Tibial nerve (tissue), 4 donors: ENCODE measurements at places on chromosomes 3 and 15.

GRCh38 chr3:184717399-184717983 lies 5.6 kb upstream of the MAGEF1 start:
- DNase-seq, result no peak

GRCh38 chr3:133574260-133574881 lies 885 bp downstream of the CDV3 start:
- peak; percentile 39 for DNase-seq

- no peak for DNase-seq
Measured at GRCh38 chr3:50575372-50575771, 6.0 kb downstream of the HEMK1 start.

DNA sequence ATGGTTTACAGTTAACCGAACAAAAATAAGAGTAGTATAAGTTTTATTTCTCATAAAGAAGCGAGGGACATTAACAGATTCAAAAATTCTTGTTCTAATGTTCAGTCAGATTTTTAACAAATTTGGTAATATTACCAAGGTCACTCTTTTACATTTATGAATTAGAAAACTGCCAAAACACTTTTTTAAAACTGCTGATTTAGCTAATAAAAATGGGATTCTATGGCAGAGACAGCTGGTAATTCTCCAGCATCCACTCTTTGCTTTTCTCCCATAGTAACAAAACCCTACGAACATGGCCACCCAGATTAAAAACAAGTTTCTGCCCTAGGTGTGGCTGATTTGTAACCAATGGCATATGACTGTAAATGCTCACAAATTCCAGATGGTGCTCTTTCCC lies 71.2 kb downstream of the GPR160 start:
- DNase-seq, result no peak

- DNase-seq, result no peak
Measured at GRCh38 chr15:74716651-74717050, 8.7 kb downstream of the CYP1A1 start.

- DNase-seq, result no peak
Measured at GRCh38 chr15:62104846-62105245, 38.1 kb downstream of the C2CD4A start.

- DNase-seq, result no peak
Measured at GRCh38 chr3:108472001-108472591, 38.3 kb downstream of the MYH15 start.

- no peak for DNase-seq
Measured at GRCh38 chr3:192862408-192863090, 55.1 kb downstream of the MB21D2 start.

GRCh38 chr15:66222273-66223198 lies 31.0 kb downstream of the MEGF11 start:
- no peak for DNase-seq

GRCh38 chr3:176994891-176995781 lies 202.1 kb downstream of the TBL1XR1 start:
- no peak for DNase-seq

DNA sequence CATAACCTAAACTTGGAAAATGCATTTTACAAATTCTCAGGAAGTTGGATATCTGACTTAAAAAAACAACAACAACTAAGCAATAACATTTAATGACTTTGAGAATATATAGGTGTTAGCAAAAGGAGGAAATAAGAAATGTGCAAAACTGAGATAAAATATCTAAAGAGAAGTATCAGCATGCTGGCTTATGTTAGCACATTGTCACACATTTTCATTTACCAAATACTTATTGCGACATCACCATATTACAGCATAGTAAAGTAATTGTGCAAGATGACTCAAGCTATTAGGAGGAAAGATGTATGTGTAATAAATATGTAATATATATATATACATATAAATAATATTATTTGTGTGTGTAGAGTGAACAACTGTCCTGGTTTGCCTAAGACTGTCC lies 9.2 kb downstream of the PTX3 start:
- DNase-seq, result no peak

GRCh38 chr3:171407759-171408158 lies 52.4 kb downstream of the TNIK start:
- DNase-seq, result no peak

GRCh38 chr3:35658686-35659085 lies 19.4 kb downstream of the ARPP21 start:
- DNase-seq, result no peak

- no peak for DNase-seq
Measured at GRCh38 chr15:51288143-51289065, 50.0 kb downstream of the CYP19A1 start.

DNA sequence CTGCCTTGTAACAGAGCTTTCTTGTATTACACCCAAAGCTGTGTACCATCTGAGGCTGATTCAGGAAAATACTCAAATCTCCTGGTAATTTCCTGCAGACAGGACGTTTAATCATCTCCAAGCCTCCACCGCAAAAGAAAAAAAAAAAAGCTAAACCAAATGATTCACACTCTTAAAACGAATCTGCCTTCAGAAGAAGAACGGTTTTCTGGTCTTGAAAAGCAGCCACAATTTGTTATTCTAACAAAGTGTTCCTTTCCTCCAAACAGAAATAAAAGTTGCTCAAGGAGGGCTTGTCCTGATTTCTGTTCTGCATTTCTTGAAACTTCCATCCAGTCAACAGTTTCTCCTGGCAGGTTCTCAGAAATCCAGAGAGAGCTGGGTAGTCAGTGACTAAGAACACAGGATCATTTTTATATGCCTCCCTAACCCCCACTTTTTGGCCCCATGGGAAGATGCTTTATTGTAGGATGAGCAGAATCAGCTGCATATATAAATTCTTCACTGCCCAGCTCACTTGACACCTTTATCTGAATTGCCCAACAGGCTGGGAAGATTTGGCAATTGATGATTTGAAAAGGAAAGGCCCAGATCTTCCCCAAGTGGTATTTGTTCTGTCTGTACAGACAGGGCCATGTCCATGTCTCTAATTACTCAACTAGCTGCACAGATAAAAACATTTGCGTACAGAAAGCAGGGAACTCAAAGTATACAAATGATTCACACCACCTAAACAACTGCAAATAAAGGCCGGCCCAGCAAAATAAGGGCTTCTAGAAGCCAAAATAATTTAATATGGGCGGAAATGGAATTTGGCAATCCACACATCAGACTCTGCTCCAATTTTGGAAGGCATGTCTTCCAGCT lies 41.0 kb upstream of the PRICKLE2 start:
- peak; percentile 66 for DNase-seq

GRCh38 chr3:14582045-14582410 lies 41.9 kb upstream of the GRIP2 start:
- DNase-seq, result no peak

GRCh38 chr3:98587654-98588053 lies 5.8 kb downstream of the CPOX start:
- DNase-seq, result no peak

GRCh38 chr3:8266730-8267131 lies 234.9 kb upstream of the LMCD1 start:
- DNase-seq, result no peak

GRCh38 chr15:90909976-90910375 lies 6.9 kb downstream of the MAN2A2 start:
- no peak for DNase-seq

DNA sequence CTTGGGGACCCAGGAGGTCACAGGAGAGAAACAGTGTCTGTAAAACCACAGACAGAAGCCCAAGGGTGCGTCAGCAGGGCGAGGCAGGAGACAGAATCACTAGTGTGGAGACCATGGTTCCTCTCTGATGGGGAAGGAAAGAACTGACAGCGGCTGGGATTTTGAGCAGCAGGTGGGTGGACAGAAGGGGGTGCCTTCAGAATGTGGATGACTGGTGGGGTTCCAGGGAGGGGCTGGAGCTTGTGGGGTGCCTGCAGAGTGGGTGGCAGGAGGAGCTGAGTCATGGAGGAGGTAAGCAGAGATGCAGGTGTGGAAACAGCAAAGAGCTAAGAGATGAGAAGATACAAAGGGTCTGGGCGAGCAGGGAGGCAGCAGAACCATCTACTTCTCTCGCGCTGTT lies 124.2 kb downstream of the GABRB3 start:
- DNase-seq, result no peak

- DNase-seq, result no peak
Measured at GRCh38 chr15:39194106-39194830, 386.6 kb upstream of the THBS1 start.

DNA sequence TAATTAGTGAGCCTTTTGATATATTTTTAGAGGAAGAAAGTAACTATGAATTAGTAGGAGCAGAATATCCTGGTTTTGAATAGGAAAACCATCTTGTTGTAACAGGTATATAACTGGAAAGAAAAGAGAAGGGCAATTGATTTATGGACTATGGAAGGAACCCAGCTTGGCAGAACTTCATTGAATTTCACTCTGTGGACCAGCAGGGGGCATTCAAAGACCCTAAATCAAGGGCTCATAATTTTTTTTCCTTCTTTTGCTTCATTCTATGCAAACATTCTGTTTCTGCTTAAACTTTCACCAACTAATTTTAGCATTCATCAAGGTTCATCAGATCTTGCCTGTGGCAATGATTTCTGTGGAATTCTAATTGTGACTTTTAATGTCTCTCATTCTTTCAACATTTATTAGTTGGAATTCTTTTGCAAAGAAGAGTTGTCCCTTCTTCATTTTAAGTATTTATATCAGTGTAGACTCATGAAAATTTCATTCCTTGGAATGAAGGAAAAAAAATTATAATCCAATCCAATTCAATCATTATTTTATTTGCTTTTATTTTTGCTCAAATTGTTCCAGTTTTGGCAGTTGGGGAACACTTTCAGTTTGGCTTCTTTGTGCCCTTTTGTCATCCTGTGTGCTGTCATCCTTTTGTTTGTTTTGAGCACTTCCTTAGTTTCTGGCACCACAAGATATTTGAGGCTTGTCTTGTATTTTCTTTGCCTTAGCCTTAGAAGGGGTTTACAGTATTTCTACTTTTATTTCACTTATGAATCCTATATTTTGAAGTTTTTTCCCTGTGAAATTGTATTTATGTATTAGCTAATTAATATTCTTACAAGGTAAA lies 30.4 kb downstream of the NXPE3 start:
- DNase-seq, result no peak

- no peak for DNase-seq
Measured at GRCh38 chr3:13966302-13966701, 86.4 kb upstream of the WNT7A start.

DNA sequence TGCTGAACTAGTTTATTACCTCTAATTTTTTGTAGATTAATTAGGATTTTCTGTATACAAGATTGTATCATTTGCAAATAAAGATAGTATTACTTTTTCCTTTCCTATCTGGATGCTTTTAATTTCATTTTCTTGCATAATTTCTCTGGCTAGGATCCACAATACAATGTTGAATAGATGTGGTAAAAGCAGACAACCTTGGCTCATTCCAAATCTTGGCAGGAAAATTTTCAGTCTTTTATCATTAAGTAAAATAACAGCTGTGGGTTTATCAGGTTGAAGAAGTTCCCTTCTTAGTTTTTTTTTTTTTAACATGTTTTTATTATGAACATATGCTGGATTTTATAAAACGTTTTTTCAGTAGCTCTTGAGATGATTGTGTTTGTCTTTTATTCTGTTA lies 422.6 kb downstream of the AGBL1 start:
- DNase-seq, result no peak

- DNase-seq, result no peak
Measured at GRCh38 chr3:128316481-128316891, 150.2 kb downstream of the DNAJB8 start.

- DNase-seq, result no peak
Measured at GRCh38 chr3:33490641-33491241, 50.5 kb upstream of the UBP1 start.

GRCh38 chr15:53978253-53978906 lies at the start of gene UNC13C:
Gene UNC13C (plus strand): TSS chr15:53978441. CDS start chr15:54012904, 34,463 bp downstream.
- no peak for DNase-seq

GRCh38 chr3:38829404-38829803 lies 13.4 kb upstream of the SCN10A start:
- DNase-seq, result peak; percentile 8

DNA sequence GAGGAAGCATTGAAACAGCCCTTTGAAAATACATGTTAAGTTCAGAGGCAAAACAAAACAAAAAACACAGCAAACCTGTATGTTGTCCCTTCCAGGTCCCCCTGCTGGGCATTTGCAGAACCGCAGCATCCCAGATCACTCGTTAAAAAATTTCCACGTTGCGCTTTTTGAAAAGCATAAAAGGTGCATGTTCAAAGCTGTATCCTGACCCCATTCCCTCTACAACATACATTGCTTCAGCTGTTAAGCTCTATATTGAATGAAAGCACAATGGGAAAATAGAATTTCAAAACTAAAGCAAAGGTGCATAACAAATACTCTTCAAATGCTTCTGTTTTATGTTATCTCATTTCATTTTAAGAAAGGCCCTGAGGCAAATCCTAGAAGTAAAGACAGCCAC lies 328.3 kb downstream of the THSD4 start:
- peak; percentile 75 for DNase-seq

DNA sequence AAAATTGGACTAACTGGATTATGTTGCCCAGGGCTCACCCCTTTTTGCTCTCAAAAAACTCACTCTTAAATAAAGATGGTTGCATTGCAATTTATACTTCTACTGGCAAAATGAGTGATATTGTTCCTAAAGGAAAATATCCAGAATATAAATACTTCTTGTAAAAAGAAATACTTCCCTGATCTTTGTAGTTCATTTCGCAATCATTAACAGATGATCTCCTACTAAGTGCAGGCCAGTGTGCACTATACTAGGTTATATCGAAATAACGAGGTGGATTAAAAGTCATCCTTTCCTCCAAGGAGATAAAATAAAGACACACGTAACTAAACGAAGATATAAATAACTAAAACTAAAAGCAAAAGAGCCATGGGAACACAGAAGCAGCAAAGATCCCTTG lies 63.0 kb downstream of the MEX3B start:
- DNase-seq, result no peak

DNA sequence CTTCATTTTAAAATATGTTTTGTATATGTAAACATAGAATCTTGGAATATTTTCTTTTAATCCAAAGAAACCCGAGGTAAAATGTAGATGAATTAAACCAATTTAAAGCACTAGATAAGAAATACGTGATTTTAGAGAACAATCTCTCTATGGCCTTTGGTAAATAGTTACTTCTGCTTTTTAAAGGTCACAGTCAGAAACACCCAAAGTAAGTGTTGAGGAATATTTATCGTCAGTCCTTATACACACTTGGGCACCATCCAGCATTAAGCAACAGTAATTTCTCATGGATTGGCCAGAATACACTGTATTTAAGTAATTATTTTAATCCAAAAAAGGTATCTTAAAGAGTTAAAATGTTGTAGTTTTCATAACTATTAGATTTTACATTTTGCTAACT lies 713.2 kb downstream of the NLGN1 start:
- no peak for DNase-seq

DNA sequence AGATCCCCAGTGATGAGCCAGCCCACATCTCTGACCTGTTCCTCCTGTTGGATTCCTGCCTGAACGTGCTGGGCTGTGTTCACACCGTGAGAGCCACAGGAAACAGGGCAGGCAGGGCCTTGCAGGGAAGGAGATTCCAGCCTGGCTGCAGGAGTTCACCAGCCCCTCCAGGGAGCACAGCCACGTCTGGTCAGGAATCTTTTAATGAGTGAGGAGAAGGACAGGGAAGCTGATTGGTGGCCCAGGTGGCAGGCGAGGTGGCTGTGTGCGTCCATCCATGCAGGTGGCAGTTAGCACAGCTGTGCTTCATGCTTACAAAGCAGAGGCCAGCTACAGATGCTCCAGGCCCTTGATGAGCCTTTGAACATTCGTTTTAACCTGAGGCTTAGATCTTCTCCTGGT lies 10.5 kb downstream of the LRRK1 start:
- DNase-seq, result no peak
